K562 (cell line): ENCODE measurements at places on chromosomes 2 and 18. TPM values are rescaled to one million over a fixed set of nuclear protein-coding genes. Genes with fewer than 3 reads are reported as not detected.

DNA sequence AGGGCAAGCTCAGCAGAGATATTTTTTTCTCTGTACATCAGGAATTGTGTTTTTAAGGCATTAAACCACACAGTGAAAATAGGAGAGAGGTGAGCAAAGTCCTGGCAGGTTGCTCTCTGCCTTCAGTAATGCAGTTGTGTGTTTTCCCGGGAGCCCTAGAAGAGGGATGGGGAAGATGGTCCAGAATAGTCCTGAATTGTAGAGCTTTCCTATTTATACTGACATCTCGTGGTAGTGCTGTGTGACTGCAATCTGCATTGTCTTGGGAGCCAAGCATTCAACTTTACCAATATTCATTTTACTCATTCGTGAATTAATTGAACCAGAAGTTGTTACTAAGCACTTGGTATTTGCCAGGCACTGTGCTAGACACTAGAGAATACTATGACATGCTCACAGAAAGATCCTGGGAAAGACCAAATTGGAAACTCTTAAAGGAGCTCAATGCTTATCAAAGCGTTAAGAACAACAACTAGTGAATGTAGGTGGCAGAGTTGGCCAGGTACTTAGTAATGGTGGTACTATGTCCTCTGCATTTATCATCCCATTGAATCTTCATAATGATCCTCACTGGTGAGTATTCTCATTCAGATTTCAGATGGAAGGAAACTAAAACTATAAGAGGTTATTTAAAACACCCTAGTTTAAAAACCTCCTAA is 214.6 kb downstream of the TRIB2 start:
- H3K27ac ChIP-seq, result no peak overlapping the region
- DNase-seq, result peak; percentile 27
- no peaks in the 10 kb centered on the region for H3K36me3 ChIP-seq
- H3K4me1 ChIP-seq, result no peaks in the 10 kb centered on the region; the same call in 1 of the 3 replicates

ITGAV gene
- 15.5 and 17.7 TPM in 2 replicates for total RNA-seq

SP5 gene
- total RNA-seq, result 1.7 and 1.8 TPM in 2 replicates

TRIM43 gene
- total RNA-seq, result not detected in 2 replicates

UPP2 gene
- total RNA-seq, result not detected in 2 replicates

HAT1 gene
- 148 and 162 TPM in 2 replicates for total RNA-seq

CD8B gene
- total RNA-seq, result 0.18 TPM in 1 of 2 replicates, not detected in the other

IL36G gene
- total RNA-seq, result not detected in 2 replicates

ZAP70 gene
- total RNA-seq, result 0.80 and 0.98 TPM in 2 replicates

ERBB4 gene
- total RNA-seq, result not detected in 2 replicates

- DNase-seq, result no peak
- H3K27me3 ChIP-seq, result peaks cover 49% of the 10 kb centered on the region
- no peak overlapping the region for H3K4me3 ChIP-seq
- no peaks in the 10 kb centered on the region for H3K4me1 ChIP-seq
- no peak overlapping the region for H3K27ac ChIP-seq
Measured at GRCh38 chr2:25076749-25077148, 34.9 kb downstream of the EFR3B start.

DNA sequence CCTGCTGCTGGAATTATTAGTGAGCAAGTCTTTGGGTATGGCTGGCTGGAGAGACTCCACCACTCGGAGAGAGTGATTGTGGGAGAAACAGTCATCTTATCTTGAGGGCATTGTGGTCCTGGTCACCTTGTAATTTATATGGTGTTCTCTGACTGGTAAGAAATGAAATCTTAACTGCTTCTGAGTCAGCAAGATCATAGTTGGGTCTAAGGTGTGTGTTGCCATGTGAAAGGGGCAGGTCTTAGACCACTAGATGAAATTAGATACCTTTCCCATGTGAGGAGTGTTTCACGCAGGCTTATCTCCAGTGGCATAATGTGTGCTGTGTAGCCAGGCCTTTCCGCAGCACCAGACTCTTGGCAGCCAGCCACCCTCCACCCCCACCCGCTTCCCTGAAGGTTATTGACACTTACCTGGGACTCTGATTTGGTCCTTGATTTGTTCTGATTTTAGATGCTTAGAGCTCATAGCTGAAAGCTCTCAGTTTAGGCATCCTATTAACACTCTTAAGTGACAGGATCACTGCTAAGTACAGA is 7.7 kb downstream of the MAPRE3 start:
- H3K36me3 ChIP-seq, result peaks cover 14% of the 10 kb centered on the region
- peaks cover 74% of the 10 kb centered on the region for H3K4me1 ChIP-seq
- H3K27me3 ChIP-seq, result no peaks in the 10 kb centered on the region
- H3K27ac ChIP-seq, result peak overlapping the region; percentile 34; the same call in 1 of the 3 replicates
- H3K4me3 ChIP-seq, result no peak overlapping the region

NXPH2 gene
- not detected in 2 replicates for total RNA-seq
